ENCODE measurements at places on chromosomes 5 and 9.

- DNase-seq: no peak
Observed at GRCh38 chr9:134230092-134230941, 66.0 kb upstream of the RNU6ATAC start.

DNA sequence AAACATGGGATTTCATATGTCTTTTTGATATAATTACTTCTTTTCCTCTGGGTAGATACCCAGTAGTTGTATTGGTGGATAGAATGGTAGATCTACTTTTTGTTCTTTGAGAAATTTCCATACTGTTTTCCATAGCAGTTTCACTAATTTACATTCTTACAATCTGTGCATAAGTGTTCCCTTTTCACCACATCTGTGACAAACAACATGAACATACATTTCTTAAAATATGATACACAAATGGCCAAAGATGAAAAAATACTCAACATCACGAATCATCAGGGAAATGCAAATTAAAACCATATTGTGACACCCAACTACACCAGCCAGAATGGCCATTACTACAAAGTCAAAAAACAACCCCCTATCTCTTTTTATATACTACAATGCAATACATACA lies 1778.5 kb upstream of the ACO1 start:
- no peak for DNase-seq

GRCh38 chr5:159021901-159022556 lies 77.7 kb downstream of the EBF1 start:
- peak; percentile 74 for DNase-seq

- DNase-seq: no peak
Observed at GRCh38 chr5:67495072-67495471, 298.5 kb upstream of the CD180 start.

DNA sequence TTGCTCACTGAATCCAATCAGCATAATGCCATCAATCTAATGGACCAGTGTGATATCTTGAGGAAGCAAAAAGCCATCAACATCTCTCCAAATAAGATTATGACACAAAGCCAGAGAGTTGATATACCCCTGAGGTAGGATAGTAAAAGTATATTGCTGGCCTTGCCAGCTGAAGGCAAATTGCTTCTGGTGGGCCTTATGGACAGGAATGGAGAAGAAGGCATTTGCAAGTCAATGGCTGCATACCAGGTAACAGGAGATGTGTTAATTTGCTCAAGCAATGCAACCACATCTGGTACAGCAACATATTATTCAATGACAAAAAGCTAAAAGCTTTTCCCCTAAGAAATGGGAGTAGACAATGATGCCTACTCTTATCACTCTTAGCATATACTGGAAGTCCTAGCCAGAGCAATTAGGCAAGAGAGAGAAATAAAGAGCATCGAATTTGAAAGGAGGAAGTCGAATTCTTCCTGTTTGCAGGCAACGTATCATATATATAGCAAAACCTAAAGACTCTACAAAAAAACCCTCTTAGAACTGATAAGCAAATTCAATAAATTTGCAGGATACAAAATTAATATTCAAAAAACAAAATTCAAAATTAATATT lies 216.1 kb upstream of the RASA1 start:
- peak; percentile 57 for DNase-seq

- DNase-seq: no peak
Observed at GRCh38 chr9:121813519-121814210, 162.2 kb downstream of the DAB2IP start.

- DNase-seq: no peak
Observed at GRCh38 chr9:36903541-36904435, 130.3 kb downstream of the PAX5 start.

DNA sequence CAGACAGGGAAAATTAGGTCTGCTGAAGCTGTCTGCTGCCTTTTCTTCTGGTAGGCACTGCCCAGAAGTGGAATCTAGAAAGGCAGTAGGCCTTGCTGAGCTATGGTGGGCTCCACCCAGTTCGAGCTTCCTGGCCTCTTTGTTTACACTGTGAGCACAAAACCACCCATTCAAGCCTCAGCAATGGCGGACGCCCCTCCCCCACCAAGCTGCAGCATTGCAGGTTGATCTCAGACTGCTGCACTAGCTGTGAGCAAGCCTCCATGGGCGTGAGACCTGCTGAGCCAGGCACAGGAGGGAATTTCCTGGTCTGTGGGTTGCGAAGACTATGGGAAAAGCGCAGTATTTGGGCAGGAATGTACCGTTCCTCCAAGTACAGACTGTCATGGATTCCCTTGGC lies 18.5 kb downstream of the AGTPBP1 start:
- no peak for DNase-seq

- DNase-seq: peak; percentile 49
Observed at GRCh38 chr5:36688722-36689121, 82.3 kb downstream of the SLC1A3 start.

- DNase-seq: no peak
Observed at GRCh38 chr9:18269561-18269960, 204.4 kb upstream of the ADAMTSL1 start.

- DNase-seq: no peak
Observed at GRCh38 chr5:1511651-1512540, 11.9 kb downstream of the LPCAT1 start.

DNA sequence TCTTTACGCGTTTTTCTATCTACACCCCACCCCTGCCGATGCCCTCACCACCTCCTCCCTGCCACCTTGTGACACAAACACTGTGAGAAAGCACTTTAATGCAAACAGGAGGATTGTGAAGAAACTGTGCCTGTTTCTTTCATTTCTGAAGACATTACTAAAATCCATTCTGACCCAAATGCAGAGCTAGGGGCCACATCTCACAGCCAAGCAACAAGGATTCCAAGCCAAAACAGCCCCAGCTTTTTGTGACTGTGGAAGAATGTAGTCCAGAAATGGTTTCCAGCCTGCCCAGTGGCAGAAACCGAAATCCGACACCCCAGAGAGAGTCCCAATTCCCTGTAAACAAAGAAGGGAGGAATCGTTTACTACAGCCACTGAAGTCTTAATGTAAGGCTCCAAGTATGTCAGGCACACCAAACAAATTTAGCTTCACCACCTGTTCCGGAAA lies 190.9 kb downstream of the TTC39B start:
- no peak for DNase-seq

DNA sequence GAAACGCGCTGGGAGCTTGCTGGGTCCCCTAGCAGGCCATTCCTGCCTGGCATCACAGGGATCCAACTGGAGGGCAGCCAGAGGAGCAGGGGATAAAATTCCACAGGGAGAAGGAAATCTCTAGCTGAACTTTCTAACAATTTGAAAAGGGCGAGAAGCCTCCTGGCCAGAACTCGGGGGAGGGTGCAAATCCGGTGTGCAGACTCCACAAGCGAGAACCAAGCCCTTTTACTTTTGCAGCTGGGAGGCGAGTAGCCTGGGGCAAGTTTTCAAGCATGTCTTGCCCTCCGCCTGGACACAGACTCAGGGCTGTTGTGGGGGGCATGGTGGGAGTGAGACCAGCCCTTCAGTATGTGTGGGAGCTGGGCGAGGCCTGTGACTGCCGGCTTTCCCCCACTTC lies 14.3 kb upstream of the POU5F2 start:
- no peak for DNase-seq

DNA sequence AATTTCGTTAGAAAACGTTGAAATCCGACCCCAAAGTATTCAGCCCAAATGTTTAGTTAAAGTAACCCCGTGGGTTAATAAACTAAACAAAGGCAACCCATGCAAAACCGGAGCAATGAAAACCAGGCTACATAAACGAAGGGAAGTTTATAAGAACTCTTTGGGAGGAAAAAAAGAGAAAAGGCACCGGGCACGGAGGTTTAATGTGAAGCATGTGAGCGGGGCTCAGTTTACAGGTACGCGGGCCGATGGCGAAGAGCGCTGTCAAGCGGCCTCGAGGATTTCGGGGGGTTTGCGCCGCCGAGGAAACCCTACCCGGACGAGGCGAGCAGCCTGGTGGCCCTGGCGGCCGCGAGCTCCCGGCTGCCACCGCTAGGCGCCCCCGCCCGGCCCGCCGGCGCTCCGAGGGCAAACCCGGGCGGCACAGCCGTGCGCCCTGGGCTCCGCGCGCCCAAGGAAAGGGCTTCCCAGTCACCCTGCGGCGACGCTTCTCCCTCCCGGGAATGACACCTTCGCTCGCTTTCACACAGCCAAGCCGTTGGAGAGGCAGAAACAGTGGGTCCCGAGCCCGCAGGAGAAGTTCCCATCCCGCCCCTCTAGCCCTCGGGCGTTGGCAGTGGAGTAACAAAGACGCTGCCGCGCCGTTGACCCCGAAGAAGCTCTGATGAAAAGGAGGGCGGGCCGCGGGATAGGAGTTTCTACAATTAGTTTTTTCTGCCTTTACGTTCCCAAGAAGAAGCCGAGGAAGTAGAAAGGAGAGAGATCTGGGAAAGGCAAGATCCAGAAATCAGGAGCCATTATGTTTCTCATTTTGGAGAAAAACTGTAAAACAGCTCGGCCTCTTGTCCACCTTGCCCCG lies 126.0 kb downstream of the TMEM174 start:
- no peak for DNase-seq
